Lung (tissue), 17 donors: ENCODE measurements at places on chromosomes 5 and 9. TPM values are rescaled to one million over a fixed set of nuclear protein-coding genes. Genes with fewer than 3 reads are reported as not detected.

DNA sequence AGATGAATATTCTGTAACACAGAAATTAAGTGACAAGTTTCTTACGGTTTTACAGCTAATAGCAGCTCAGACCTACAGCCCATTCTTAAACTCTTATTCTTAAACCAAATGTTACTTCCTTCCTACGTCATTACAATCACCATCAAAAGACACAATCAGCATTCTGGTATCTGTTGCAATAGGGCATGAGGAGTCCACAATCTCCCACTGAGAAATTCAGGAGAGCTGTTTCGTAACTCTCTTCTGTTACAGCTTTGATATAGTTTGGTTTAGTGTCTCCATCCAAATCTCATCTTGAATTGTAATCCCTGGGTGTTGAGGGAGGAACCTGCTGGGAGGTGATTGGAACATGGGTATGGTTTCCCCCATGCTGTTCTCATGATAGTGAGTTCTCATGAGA, 163.4 kb downstream of the GAS1 start:
- peak; percentile 72 for DNase-seq
- H3K27me3 ChIP-seq = no peaks in the 10 kb centered on the region
- no peak overlapping the region for H3K4me3 ChIP-seq
- no peak overlapping the region for H3K27ac ChIP-seq
- no peaks in the 10 kb centered on the region for H3K36me3 ChIP-seq

The CDH6 gene
- total RNA-seq = 3.1 TPM

The C5orf52 gene
- total RNA-seq = not detected

The TMEM215 gene
- total RNA-seq = 0.06 TPM

DNA sequence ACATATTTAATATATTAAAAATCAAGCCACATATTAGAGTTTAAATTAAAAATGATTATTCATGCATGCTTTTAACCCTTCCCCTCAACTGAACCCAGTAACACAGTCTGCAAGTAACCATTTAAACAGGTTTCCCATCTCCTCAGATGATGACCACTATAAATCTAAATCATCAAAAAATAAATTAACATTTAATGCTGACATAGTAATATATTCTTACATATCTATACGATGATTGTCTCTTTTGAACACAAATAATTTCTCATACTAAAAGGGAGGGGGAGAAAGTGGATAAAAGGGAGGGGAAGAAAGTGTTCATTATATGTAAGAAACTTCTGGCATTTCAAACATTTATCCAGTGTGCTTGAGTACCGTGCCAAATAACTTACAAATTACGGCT, 701.6 kb downstream of the MTRR start:
- H3K27ac ChIP-seq = no peak overlapping the region
- no peak overlapping the region for H3K4me3 ChIP-seq
- no peaks in the 10 kb centered on the region for H3K4me1 ChIP-seq
- H3K36me3 ChIP-seq = no peaks in the 10 kb centered on the region

DNA sequence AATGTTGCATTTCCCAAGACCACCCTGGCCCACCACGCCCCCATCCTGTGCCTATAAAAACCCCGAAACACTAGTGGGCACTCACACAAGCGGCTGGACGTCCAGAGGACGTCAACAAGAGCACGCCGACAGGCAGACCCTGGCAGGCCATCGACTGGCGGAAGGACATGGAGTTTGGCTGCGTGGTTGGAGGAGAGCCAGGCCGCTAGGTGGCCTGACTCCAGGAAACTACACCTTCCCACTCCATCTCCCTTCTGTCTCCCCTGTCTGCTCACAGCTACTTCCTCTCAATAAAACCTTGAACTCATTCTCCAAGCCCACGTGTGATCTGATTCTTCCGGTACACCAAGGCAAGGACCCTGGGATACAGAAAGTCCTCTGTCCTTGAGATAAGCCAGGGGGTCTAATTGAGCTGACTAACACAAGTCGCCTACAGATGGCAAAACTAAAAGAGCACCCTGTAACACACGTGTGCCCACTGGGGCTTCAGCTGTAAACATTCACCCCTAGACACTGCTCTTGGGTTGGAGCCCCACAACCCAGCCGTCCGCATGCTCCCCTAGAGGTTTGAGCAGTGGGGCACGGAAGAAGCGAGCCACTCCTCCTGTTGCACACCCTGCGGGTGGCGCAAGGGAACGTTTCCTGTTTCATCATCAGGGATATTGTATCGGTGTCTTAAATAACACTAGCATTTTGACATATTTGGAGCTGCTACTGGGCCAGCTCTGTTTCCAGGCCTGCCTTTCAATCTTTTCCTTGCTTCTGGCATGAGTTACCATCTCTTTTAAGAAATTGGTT, 54.5 kb upstream of the TAF11L2 start:
- DNase-seq = peak; percentile 4
- H3K27ac ChIP-seq = no peak overlapping the region
- H3K36me3 ChIP-seq = no peaks in the 10 kb centered on the region
- no peaks in the 10 kb centered on the region for H3K4me1 ChIP-seq
- H3K27me3 ChIP-seq = no peaks in the 10 kb centered on the region

- H3K27ac ChIP-seq = no peak overlapping the region
- no peaks in the 10 kb centered on the region for H3K36me3 ChIP-seq
- H3K27me3 ChIP-seq = no peaks in the 10 kb centered on the region
- no peak for DNase-seq
These were observed 53.8 kb downstream of the GCNT1 start for GRCh38 chr9:76512826-76513225.

GRCh38 chr5:77709993-77710685, 66.0 kb downstream of the TBCA start:
- peak; percentile 44 for DNase-seq
- H3K27ac ChIP-seq = no peak overlapping the region
- peaks cover 11% of the 10 kb centered on the region for H3K36me3 ChIP-seq
- H3K27me3 ChIP-seq = no peaks in the 10 kb centered on the region
- no peaks in the 10 kb centered on the region for H3K4me1 ChIP-seq

GRCh38 chr9:102778746-102779145, 216.4 kb upstream of the CYLC2 start:
- DNase-seq = no peak
- no peaks in the 10 kb centered on the region for H3K4me1 ChIP-seq
- no peak overlapping the region for H3K27ac ChIP-seq

The ENTPD2 gene
- total RNA-seq = 1.8 TPM

GRCh38 chr5:122421374-122422079, 109.5 kb downstream of the SNCAIP start:
- DNase-seq = no peak
- H3K27ac ChIP-seq = no peak overlapping the region
- no peak overlapping the region for H3K4me3 ChIP-seq
- peaks cover 52% of the 10 kb centered on the region for H3K4me1 ChIP-seq
- H3K27me3 ChIP-seq = no peaks in the 10 kb centered on the region

- H3K27me3 ChIP-seq = no peaks in the 10 kb centered on the region
- no peaks in the 10 kb centered on the region for H3K4me1 ChIP-seq
- no peak within 1 kb of the TSS for H3K27ac ChIP-seq
These were observed at the start of gene PRDM9 for GRCh38 chr5:23507278-23507685. PRDM9 (plus strand) TSS chr5:23507609; CDS start chr5:23509034, 1,425 bp downstream.

DNA sequence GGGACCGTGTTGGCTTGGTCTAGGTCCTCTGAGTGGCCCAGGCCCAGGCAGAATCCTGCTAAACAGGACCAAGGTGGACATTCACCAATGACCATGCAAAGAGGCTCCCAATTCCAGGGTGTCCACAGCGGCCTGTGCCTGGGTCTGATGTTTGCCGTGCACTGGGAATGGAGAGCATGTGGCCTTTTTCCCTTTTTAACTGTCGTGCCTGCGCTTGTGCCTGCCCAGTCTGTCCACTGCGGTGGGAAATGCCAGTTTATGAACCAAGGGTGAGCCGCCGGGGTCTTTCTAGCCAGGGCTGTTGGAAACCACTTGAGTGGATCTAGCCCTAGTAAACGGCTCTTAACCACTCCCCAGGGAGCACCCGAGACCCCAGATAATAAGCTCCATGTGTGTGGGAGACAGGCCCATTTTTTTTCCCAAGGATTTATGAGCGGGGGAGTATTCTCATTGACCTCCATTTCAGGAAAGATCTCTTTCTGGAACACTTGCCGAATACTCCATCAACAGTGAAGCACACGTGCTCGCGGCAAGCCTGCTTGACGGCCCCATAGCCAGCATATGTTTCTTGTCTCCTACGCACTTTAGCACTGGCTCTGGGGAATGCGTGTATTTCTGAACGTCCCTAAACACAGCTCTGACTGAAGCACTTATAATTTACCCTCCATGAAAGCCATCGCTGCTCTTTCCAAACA, 93.2 kb upstream of the PHYKPL start:
- no peaks in the 10 kb centered on the region for H3K36me3 ChIP-seq
- peaks cover 20% of the 10 kb centered on the region for H3K4me1 ChIP-seq
- H3K4me3 ChIP-seq = no peak overlapping the region

DNA sequence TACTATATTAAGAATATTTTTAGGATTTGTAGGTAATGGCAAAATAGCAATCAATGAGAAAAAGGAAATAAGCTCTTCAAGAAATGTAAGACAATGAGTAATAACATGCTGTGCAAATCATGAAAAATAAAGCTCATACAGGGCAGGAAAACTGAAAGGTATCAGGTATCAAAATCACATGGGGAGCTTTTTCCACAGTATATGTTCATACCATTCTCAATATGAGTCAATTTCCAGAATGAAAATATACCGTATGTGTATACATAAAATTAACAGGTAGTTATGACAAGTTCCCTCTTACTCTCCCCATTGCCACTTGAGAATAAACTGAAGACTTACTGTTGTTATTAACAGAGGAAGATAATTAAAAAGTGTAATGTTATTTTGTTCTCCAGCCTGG, 35.9 kb downstream of the EFCAB9 start:
- no peak overlapping the region for H3K4me3 ChIP-seq
- H3K36me3 ChIP-seq = peaks cover 41% of the 10 kb centered on the region
- H3K27ac ChIP-seq = no peak overlapping the region
- H3K4me1 ChIP-seq = peaks cover 3% of the 10 kb centered on the region
- no peak for DNase-seq
- H3K27me3 ChIP-seq = no peaks in the 10 kb centered on the region

DNA sequence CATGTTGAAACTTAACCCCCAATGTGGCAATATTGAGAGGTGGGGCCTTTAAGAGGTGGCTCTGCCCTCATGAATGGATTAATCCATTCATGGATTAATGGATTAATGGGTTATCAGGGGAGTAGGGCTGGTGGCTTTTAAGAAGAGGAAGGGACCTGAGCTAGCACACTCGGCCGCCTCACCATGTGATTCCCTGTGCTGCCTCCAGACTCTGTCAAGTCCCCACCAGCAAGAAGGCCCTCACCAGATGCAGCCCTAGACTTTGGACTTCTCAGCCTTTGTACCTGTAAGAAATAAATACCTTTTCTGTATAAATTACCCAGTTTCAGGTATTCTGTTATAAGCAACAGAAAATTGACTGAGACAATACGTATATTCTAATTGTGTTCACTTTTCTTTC, 272.2 kb upstream of the DMRT1 start:
- peaks cover 10% of the 10 kb centered on the region for H3K4me1 ChIP-seq
- DNase-seq = no peak
- H3K4me3 ChIP-seq = no peak overlapping the region
- no peak overlapping the region for H3K27ac ChIP-seq
- H3K27me3 ChIP-seq = no peaks in the 10 kb centered on the region

The PCDHA6 gene
- total RNA-seq = 0.92 TPM

DNA sequence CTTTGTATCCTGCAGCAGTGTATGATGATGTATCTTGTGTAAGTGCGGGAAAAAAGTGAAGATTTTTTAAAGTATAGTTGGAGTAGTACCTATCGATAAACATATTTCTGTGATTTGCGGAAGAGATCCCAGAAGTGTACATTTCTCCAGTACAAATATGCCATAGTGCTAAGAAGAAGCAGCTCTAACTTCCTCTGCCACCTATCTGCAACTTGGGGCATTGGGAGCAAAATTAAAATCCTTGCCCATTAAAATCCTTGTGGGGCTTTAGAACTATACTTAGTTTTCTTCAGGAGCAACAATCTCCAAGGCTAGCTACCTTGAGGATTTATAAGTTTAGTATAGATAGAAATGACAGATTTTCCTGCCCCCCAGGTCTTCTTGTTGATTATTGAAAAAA, 123.7 kb downstream of the VCAN start:
- H3K27me3 ChIP-seq = no peaks in the 10 kb centered on the region
- no peaks in the 10 kb centered on the region for H3K36me3 ChIP-seq
- H3K4me3 ChIP-seq = no peak overlapping the region

- H3K4me3 ChIP-seq = peak overlapping the region; percentile 56
- H3K27me3 ChIP-seq = peaks cover 5% of the 10 kb centered on the region
- no peak overlapping the region for H3K27ac ChIP-seq
- peak; percentile 59 for DNase-seq
- peaks cover 35% of the 10 kb centered on the region for H3K4me1 ChIP-seq
These were observed 518 bp downstream of the LOX start for GRCh38 chr5:122077366-122078115.

- no peaks in the 10 kb centered on the region for H3K4me1 ChIP-seq
- DNase-seq = no peak
- no peak overlapping the region for H3K4me3 ChIP-seq
- no peaks in the 10 kb centered on the region for H3K27me3 ChIP-seq
- H3K36me3 ChIP-seq = no peaks in the 10 kb centered on the region
These were observed 95.4 kb downstream of the CDH12 start for GRCh38 chr5:22757776-22758175.

DNA sequence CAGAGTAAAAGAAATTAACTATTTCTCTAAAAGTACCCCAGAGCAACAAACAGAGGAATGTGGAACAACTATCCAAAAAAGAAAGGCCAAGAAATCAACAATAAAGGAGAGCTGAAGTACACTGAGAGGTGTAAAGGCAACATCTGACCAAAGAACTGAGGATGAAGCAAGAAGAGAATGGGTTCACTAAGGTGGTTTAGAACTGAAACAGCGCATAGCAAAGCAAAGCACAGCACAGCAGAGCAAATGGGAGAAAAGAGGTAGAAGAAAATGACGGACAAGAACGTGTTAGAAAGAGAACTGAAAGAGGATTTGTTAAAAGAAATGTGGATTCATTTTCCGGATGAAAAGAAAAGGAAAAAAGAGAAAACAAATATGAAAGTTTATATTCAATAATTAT, 25.8 kb downstream of the RFX3 start:
- no peaks in the 10 kb centered on the region for H3K27me3 ChIP-seq
- H3K4me1 ChIP-seq = no peaks in the 10 kb centered on the region
- H3K36me3 ChIP-seq = no peaks in the 10 kb centered on the region
- no peak overlapping the region for H3K4me3 ChIP-seq

DNA sequence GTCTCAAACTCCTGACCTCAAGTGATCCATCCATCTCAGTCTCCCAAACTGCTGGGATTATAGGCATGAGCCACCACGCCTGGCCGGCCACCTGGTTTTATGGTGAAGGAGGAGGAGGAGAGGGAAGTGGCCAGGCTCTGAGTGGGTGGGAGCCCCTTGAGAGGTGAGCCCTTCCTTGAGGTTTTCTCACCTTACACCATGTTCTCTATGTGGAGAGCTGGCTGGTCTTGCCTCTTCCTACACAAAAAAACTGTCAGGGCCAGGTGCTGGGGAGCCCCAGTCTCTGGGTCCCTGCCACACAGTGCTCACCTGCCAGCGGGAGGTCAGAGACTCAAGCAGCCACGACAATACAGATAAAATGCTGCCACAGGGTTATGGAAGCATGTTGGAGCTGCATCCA, 18.1 kb downstream of the SWI5 start:
- no peaks in the 10 kb centered on the region for H3K27me3 ChIP-seq
- no peak overlapping the region for H3K4me3 ChIP-seq
- H3K36me3 ChIP-seq = no peaks in the 10 kb centered on the region
